SJSA1 (cell line): ENCODE measurements at places on chromosomes 11 and 22. TPM values are rescaled to one million over a fixed set of nuclear protein-coding genes. Genes with fewer than 3 reads are reported as not detected.

GRCh38 chr22:46577368-46578249, 40.2 kb upstream of the CELSR1 start:
- H3K36me3 ChIP-seq: no peaks in the 10 kb centered on the region
- DNase-seq: no peak
- H3K4me1 ChIP-seq: peaks cover 19% of the 10 kb centered on the region

DNA sequence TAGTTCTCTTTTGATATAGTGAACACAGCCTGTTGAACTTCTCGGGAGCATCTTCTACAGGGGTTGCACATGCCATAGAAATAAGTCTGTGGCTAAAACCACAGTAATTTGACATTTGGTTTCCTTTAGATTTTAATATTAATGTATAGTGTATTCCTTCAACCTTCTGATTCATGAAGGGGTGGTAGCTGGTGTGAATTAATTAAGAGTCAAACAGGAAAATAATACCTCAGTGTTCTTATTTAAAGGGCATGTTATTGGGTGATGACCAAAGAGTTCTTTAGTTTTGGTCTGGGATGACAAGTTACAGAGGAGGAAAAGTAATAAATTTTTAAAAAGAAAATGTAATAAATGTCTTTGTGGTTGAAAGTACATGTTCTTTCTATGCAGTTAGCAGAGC, 86.8 kb downstream of the PDHX start:
- no peaks in the 10 kb centered on the region for H3K27me3 ChIP-seq
- no peak for DNase-seq
- no peaks in the 10 kb centered on the region for H3K36me3 ChIP-seq
- H3K4me1 ChIP-seq: peaks cover 17% of the 10 kb centered on the region

DNA sequence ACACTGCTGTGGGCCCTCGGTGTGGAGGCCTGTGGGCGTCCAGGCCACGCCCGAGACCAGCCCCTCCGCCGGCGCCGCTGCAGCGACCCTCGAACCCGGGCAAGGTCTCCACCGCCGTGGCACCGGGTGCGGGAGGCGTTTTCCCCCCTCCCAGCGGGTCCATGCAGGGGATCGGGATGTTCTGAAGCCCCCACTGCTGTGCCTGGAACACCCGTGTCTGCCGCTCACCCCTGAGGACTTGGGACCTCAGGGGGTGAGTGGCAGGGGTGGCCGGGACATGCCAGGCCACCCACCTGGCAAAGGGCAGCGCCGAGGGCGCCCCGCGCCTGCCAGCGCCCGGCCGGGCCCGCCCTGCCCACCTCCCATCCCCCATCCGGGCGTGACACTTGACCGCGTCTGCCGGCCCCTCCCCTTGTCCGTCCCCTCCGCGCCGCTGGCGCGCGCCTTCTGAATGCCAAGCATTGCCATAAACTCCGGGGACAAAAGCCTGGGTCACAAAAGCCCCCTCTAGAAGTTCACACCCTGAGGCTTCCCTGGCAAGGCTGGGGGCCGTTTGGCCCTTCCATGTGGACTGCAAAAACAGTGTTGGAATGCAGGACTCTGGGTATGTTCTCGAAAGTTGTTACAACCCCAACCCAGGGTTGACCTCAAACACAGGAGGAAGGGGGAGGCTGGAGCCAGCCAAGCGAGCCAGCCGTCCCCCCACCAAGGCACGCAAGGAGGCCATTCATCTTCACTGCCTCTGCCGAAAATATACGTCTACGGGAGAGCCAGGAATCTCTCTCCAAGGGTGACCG, 819 bp upstream of the KCNQ1OT1 start:
- H3K4me1 ChIP-seq: peaks cover 25% of the 10 kb centered on the region
- H3K4me3 ChIP-seq: peak overlapping the region; percentile 74
- peak overlapping the region; percentile 83 for H3K27ac ChIP-seq
- H3K36me3 ChIP-seq: peaks cover 13% of the 10 kb centered on the region

GRCh38 chr11:76201672-76202412, 4.5 kb downstream of the WNT11 start:
- H3K27me3 ChIP-seq: peaks cover 12% of the 10 kb centered on the region
- H3K36me3 ChIP-seq: no peaks in the 10 kb centered on the region
- no peak overlapping the region for H3K4me3 ChIP-seq

DNA sequence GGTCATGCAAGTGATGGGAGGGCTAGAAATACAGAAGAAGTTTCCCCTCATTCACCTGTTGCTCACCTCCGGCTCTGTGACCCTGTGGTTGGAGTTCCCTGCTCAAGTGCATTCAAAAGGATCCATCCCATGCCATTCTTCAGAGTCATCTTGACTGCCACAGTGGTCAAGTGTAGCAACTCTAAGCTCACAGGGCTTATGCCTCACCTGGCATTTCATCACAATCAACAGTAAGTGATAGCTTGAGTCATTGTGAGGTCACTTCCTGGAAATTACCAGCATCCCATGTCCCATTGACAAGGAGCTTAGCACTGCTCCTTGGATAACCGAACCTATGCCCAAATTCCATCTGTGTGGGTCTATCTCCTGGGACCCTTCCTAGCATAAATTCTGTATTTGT, 55.6 kb downstream of the OR4C45 start:
- H3K27ac ChIP-seq: no peak overlapping the region
- H3K36me3 ChIP-seq: no peaks in the 10 kb centered on the region
- DNase-seq: no peak
- no peaks in the 10 kb centered on the region for H3K4me1 ChIP-seq
- H3K4me3 ChIP-seq: no peak overlapping the region

- H3K4me3 ChIP-seq: no peak overlapping the region
- H3K36me3 ChIP-seq: no peaks in the 10 kb centered on the region
- no peak overlapping the region for H3K27ac ChIP-seq
- H3K4me1 ChIP-seq: no peaks in the 10 kb centered on the region
Measured at GRCh38 chr22:35155403-35156025, 89.6 kb downstream of the ISX start.

DNA sequence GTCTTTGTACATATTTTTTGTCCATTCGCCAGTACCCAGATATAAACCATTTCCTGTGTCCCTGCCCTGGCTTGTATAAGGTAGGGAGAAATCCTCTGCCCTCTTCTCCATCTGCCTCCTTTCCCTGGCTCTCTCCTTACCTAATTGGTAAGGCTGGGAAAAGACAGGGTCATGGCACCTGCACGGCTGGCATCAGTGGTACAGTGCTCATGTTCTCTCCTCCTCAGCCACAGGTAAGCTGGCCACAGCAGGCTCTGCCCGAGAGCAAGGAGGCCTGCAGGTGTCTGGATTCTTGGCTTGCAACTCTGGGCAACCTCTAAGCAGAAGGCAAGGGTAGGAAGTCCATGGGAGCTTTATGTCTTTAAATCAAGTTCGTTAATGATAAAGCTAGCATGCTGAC, 419.9 kb downstream of the BUD13 start:
- no peaks in the 10 kb centered on the region for H3K4me1 ChIP-seq
- H3K27ac ChIP-seq: no peak overlapping the region
- no peaks in the 10 kb centered on the region for H3K27me3 ChIP-seq
- no peak overlapping the region for H3K4me3 ChIP-seq
- no peaks in the 10 kb centered on the region for H3K36me3 ChIP-seq

- no peak for DNase-seq
- no peak overlapping the region for H3K4me3 ChIP-seq
- no peak overlapping the region for H3K27ac ChIP-seq
- peaks cover 64% of the 10 kb centered on the region for H3K36me3 ChIP-seq
- H3K4me1 ChIP-seq: peaks cover 65% of the 10 kb centered on the region
- no peaks in the 10 kb centered on the region for H3K27me3 ChIP-seq
Measured at GRCh38 chr11:64861227-64861975, 16.9 kb upstream of the CDC42BPG start.

- no peak overlapping the region for H3K27ac ChIP-seq
- peak; percentile 16 for DNase-seq
- no peaks in the 10 kb centered on the region; the same call in 1 of the 2 replicates for H3K27me3 ChIP-seq
- H3K36me3 ChIP-seq: no peaks in the 10 kb centered on the region
Measured at GRCh38 chr22:22705328-22706100, 61.1 kb downstream of the GGTLC2 start.

DNA sequence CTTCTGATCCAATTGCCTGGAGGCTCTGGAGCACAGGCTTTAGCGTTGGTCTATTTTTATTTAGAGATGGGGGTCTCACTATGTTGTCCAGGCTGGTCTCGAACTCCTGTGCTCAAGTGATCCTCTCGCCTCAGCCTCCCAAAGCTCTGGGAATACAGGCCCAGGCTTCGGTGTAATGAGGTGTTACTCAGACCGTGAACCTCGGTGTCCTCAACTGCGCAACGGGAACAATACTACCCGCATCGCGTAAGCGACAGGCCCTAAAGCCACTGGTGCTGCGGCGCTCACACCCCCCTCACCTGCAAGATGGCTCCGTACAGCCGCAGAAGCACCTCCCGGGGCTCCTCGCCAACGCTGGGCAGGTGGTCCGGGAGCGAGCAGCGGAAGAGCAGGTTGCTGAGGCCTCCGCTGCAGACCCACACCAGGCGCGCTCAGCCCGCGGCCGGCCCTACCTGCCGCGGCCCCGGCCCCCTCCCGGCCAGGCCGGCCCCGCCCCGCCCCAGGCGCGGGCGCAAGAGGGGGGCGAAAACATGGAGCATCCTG, 628 bp downstream of the CHKB start:
- H3K4me3 ChIP-seq: peak overlapping the region; percentile 76
- no peak for DNase-seq
- peak overlapping the region; percentile 82 for H3K27ac ChIP-seq
- peaks cover 23% of the 10 kb centered on the region for H3K36me3 ChIP-seq

- H3K4me3 ChIP-seq: no peak within 1 kb of the TSS
- H3K27me3 ChIP-seq: no peaks in the 10 kb centered on the region
- H3K27ac ChIP-seq: no peak within 1 kb of the TSS
- DNase-seq: no peak
- H3K36me3 ChIP-seq: no peaks in the 10 kb centered on the region
Measured at GRCh38 chr11:118343981-118344515, at the start of gene CD3G. Gene CD3G (plus strand): TSS chr11:118344344. CDS start chr11:118344424, 80 bp downstream.

DNA sequence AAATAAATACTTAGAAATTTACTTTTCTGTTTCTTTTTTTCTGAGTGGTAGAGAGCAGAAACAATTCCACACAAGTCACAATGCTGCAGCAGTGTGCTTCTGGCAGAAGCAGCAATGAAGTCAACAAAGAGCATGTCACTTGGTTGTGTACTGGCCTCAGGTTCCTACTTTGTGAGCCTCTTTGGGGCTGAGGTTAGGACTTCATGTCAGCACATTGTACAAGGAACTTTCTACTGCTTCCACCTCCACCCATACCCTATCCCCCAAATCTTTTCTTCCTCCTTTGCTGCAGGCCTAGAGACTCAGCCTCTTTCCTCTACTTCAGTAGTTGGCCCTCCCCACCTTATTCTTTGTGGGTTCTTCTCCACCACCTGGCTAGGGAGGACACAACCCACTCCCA, 252.7 kb upstream of the PITPNB start:
- H3K4me3 ChIP-seq: no peak overlapping the region
- no peaks in the 10 kb centered on the region for H3K27me3 ChIP-seq

- H3K4me1 ChIP-seq: no peaks in the 10 kb centered on the region
- no peaks in the 10 kb centered on the region for H3K36me3 ChIP-seq
- no peak for DNase-seq
- H3K27ac ChIP-seq: no peak overlapping the region
- peaks cover 9% of the 10 kb centered on the region for H3K27me3 ChIP-seq
- H3K4me3 ChIP-seq: no peak overlapping the region
Measured at GRCh38 chr11:133955081-133955891, 1.5 kb downstream of the IGSF9B start.

- H3K27ac ChIP-seq: no peak overlapping the region
- DNase-seq: no peak
- H3K4me1 ChIP-seq: peaks cover 31% of the 10 kb centered on the region
- H3K4me3 ChIP-seq: no peak overlapping the region
- no peaks in the 10 kb centered on the region for H3K27me3 ChIP-seq
- H3K36me3 ChIP-seq: no peaks in the 10 kb centered on the region
Measured at GRCh38 chr11:11586465-11586864, 35.3 kb downstream of the GALNT18 start.

- no peaks in the 10 kb centered on the region for H3K27me3 ChIP-seq
- DNase-seq: no peak
- no peak overlapping the region for H3K27ac ChIP-seq
- H3K36me3 ChIP-seq: peaks cover 16% of the 10 kb centered on the region
- H3K4me1 ChIP-seq: peaks cover 13% of the 10 kb centered on the region
Measured at GRCh38 chr11:20046416-20046815, 113.9 kb downstream of the DBX1 start.

GRCh38 chr11:69240332-69241074, 53.5 kb upstream of the MYEOV start:
- no peaks in the 10 kb centered on the region for H3K4me1 ChIP-seq
- no peak overlapping the region for H3K27ac ChIP-seq
- H3K27me3 ChIP-seq: peaks cover 5% of the 10 kb centered on the region; the same call in 1 of the 2 replicates
- DNase-seq: no peak
- H3K4me3 ChIP-seq: no peak overlapping the region
- H3K36me3 ChIP-seq: no peaks in the 10 kb centered on the region

GRCh38 chr11:64531906-64532312, 59.1 kb upstream of the SLC22A12 start:
- H3K27me3 ChIP-seq: peaks cover 39% of the 10 kb centered on the region
- no peak overlapping the region for H3K4me3 ChIP-seq
- DNase-seq: no peak
- H3K27ac ChIP-seq: no peak overlapping the region

GRCh38 chr11:34851916-34852315, 64.3 kb downstream of the APIP start:
- no peak overlapping the region for H3K27ac ChIP-seq
- no peaks in the 10 kb centered on the region for H3K36me3 ChIP-seq
- no peak for DNase-seq

- no peak overlapping the region for H3K4me3 ChIP-seq
- H3K36me3 ChIP-seq: no peaks in the 10 kb centered on the region
- no peaks in the 10 kb centered on the region for H3K4me1 ChIP-seq
Measured at GRCh38 chr11:74390697-74391096, 7.5 kb downstream of the PGM2L1 start.

DNA sequence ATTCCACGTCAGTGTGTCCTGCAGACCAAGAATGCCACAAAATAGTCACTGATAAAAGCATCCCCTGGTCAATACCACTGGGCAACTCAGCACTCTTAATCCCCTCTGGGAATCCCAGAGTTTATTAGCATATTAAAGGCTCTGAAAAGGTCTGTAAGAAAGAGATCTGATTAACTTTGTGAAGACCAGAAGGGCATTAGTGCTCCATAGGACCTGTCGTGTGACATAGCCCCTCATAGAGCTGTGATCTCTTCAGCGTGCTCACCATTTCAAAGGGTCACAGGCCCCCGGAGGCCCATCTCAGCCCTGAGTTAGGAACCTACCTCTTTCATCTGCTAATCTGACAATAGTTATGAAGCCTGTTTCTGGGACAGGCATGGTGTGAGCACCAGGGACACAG, 299.2 kb downstream of the MN1 start:
- no peaks in the 10 kb centered on the region for H3K36me3 ChIP-seq
- H3K27ac ChIP-seq: no peak overlapping the region
- H3K4me3 ChIP-seq: no peak overlapping the region
- no peak for DNase-seq

OR52A1 gene
- under 0.01 TPM in 1 of 2 replicates, not detected in the other for total RNA-seq

OR51B4 gene
- total RNA-seq: not detected in 2 replicates

SLC17A6 gene
- total RNA-seq: not detected in 2 replicates

SYCE3 gene
- total RNA-seq: not detected in 2 replicates

C11orf86 gene
- total RNA-seq: not detected in 2 replicates

HTR3B gene
- total RNA-seq: not detected in 2 replicates

IRF7 gene
- total RNA-seq: 4.3 and 5.9 TPM in 2 replicates

MMP13 gene
- total RNA-seq: not detected in 2 replicates

SHANK3 gene
- 0.22 and 0.53 TPM in 2 replicates for total RNA-seq

KRTAP5-9 gene
- not detected in 2 replicates for total RNA-seq

POU2AF2 gene
- total RNA-seq: not detected in 2 replicates
